Activated naive CD8-positive, alpha-beta T cell treated with anti-CD3 and anti-CD28 coated beads for 36 hours (primary cell): ENCODE measurements at places on chromosomes 4 and X. TPM values are rescaled to one million over a fixed set of nuclear protein-coding genes. Genes with fewer than 3 reads are reported as not detected.

Gene MTNR1A
- total RNA-seq: not detected

Gene TMEM156
- total RNA-seq: 11.3 TPM

Gene HMX1
- total RNA-seq: not detected

Gene ACE2
- total RNA-seq: 0.10 TPM

Gene TLR1
- 2.4 TPM for total RNA-seq

GRCh38 chr4:8704632-8705031 lies 112.1 kb downstream of the CPZ start:
- H3K27me3 ChIP-seq: no peaks in the 10 kb centered on the region
- no peak overlapping the region for H3K4me3 ChIP-seq
- H3K36me3 ChIP-seq: no peaks in the 10 kb centered on the region
- DNase-seq: no peak

GRCh38 chr4:146302822-146303221 lies 88.5 kb downstream of the REELD1 start:
- no peaks in the 10 kb centered on the region for H3K27me3 ChIP-seq
- H3K4me1 ChIP-seq: no peaks in the 10 kb centered on the region
- no peak for DNase-seq
- peaks cover 15% of the 10 kb centered on the region for H3K36me3 ChIP-seq
- no peak overlapping the region for H3K27ac ChIP-seq

DNA sequence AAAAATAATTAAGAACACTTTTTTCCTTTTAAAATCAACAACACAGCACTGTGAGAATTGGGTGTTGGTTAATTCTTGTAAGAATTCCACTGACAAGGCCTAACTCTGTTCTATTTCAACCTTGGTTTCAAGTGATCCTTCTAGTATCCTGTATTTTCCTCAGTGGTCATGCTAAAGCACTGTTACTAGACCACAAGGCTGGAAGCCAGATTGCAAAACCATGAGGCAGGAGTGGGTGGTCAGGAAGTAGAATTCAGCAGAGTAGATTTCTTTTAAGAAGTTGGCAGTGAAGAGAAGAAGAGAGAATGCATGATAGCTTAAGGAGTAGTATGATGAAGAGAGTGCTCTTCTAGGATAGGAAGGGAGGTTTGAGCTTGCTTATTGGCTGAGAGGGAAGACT lies 71.6 kb upstream of the LEF1 start:
- DNase-seq: no peak
- H3K4me1 ChIP-seq: peaks cover 6% of the 10 kb centered on the region
- H3K4me3 ChIP-seq: no peak overlapping the region
- no peak overlapping the region for H3K27ac ChIP-seq
- H3K27me3 ChIP-seq: no peaks in the 10 kb centered on the region

- H3K27me3 ChIP-seq: no peaks in the 10 kb centered on the region
- no peaks in the 10 kb centered on the region for H3K36me3 ChIP-seq
- no peak overlapping the region for H3K4me3 ChIP-seq
- H3K27ac ChIP-seq: no peak overlapping the region
Observed at GRCh38 chrX:118249146-118249545, 96.8 kb upstream of the WDR44 start.

DNA sequence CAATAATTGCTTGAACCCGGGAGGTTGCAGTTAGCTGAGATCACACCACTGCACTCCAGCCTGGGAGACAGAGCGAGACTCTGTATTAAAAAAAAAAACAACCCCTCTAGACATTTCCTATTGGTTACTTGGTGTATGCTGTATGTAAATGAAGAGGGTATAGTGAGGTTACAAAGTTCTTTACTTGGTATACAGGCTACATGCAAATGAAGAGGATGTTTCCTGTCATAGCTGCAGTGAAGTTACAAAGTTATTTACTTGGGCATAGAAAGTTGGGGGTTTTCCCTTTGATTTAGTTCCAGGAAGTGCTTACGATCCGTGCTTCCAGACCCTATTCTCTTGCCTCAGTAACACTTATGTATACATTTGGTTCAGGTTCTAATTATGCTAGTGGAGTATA lies 38.4 kb upstream of the CLNK start:
- H3K4me3 ChIP-seq: peak overlapping the region; percentile 48
- no peak for DNase-seq
- H3K36me3 ChIP-seq: peaks cover 7% of the 10 kb centered on the region
- no peaks in the 10 kb centered on the region for H3K27me3 ChIP-seq

DNA sequence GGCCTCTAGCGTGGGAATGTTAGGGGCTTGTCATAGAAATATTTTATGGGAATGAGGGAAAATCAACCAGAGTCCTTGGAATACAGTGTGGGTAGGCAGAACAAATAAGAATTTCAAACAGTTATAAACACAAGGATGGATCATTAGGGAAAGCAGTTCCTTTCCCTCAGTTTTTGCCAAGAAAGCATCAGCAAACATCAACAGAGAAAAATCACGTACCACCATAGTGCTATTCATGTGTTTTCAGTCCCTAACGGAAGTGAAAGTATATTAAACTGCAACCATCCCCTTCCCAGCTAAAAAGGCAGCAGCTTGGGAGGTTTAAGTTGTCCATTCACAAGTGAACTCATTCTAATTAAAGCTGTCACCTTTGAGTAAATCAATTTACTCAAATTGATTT lies 334.4 kb upstream of the PCDH18 start:
- no peak overlapping the region for H3K27ac ChIP-seq
- no peaks in the 10 kb centered on the region for H3K27me3 ChIP-seq
- H3K4me3 ChIP-seq: no peak overlapping the region
- no peaks in the 10 kb centered on the region for H3K36me3 ChIP-seq

DNA sequence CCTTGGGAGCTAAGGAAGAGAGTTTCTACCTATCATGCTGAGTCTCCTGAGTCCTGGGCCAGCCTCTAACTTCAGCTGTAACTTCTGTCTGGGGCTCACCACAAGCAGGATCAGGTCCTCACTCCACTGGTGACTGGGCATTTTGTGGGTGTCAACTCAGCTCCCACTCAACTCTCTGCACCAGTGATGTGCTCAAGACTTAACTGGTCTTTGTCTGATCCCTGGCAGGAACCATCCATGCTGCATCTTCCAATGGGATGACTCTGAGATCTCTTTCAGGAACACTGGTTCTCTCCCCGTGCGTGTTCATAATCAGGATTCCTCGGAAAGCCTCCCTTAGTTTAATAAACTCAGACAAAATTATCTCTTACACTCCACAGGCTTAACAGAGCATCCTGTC lies 82.3 kb downstream of the COMMD8 start:
- no peaks in the 10 kb centered on the region for H3K36me3 ChIP-seq
- no peak overlapping the region for H3K27ac ChIP-seq
- no peaks in the 10 kb centered on the region for H3K27me3 ChIP-seq
- no peaks in the 10 kb centered on the region for H3K4me1 ChIP-seq
- DNase-seq: no peak
- H3K4me3 ChIP-seq: no peak overlapping the region
